ENCODE measurements at places on chromosomes 3 and 15.
A peak's percentile ranks its signal among the peaks of the same experiment; 100 is the strongest.

DNA sequence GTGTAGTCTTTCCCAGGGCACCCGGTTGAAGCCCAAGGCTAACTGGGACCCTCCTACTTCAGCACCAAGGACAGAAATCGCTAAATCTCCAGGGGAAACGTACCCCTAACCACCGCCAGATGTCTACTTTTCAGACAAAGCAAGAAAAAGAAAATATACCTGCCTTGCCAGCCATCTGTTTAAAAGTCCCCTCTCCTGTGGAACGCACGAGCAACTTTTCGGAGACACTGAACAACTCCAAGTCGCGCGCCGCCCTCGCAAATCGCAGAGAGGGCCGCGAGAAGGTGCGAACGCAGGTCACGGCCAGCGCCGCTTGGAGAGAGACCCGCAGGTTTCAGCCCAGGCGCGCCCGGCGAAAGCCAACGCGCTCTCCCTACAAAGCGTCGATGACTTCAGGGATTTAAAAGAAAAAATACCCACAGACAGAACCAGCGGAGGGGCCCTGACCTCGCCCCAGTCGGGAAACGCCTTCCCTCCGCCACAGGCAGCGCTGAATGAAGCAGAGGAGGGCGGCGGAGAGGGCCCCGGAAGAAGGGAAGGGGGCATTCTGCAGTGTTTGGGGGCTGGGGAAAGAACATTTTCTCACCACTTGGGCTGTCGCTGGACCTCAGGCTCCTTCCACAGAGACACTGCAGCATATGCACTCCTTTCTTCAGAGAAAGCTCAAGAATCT, 213.1 kb downstream of the FGF12 start:
- DNase-seq, result peak; percentile 3

- DNase-seq, result peak; percentile 48
These were observed 66.0 kb downstream of the MYO1E start for GRCh38 chr15:59306520-59307164.

DNA sequence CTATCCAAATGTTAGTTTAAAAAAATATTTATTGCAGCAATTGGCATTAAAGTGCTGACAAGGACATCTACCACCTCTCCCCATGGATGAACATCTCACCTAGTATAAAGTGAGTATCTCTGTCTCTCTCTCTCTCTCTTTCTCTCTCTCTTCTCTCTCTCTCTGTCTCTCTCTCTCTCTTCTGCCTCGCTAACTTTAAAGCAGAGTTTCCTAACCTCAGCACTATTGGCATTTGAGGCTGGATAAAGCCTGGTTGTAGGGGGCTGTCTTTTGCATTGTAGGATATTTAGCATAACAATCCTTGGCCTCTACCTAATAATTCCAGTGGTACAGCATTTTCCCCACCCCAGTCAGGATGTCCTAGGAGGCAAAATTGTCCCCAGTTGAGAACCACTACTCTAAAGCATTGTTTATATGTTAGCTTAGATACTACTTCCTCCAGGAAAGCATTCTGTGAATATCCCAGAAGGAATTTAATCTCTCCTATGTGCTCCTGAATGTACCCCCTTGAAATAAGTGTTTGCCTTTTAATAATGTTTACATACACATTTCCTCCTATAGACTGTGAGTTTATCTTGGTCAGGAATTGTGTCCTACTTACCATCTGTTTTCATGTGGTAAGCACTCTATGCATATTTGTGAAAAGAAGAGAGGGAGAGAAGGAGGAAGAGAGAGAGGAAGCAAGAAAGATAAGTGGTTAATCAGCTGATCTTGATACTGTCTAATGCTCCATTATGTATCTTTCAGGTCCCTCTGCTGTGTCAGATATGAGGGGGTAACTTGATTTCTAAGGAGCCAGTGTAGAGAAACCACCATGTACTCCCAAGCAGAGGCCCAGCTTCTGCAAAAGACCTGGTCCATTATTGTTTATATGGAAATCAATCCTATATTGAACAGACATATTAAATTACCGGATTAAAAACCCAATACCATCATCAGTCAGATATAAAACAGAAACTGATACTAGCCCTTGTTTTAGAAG, 346.6 kb downstream of the RBMS3 start:
- no peak for DNase-seq

DNA sequence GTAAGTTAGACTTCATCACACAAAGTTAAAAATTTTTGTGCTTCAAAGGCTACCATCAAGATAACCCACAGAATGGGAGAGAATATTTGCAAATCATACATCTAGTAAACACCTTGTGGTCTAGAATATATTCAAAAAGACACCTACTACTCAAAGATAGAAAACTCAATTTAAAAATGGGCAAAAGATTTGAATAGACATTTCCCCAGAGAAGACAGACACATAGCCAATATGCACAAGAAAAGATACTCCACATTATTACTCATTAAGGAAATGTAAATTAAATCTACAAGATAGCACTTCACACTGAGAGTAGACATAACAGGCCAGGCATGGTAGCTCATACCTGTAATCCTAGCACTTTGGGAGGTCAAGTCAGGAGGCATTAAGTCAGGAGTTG, 87.8 kb upstream of the MANF start:
- DNase-seq, result no peak

- no peak for DNase-seq
These were observed 66.1 kb upstream of the MYZAP start for GRCh38 chr15:57525581-57525980.

DNA sequence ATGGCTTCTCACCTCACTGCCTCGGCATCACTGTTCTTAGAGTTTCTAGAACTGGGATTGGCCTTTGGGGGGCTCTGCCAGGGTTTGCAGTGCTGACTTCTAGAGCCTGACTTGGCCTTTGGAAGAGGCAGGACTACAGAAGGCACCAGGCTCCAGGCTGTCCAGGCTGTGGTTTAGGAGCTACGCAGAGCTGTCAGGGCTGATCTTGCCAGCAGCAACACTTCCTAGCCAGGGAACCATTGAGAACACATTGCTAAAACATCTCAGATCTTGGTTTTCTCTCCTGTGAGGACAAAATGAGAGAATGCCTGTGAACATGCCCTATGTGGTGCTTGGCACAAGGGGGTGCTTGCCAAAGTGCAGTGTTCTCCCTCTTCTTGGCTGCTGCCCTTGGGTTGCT, 34.6 kb upstream of the APEH start:
- DNase-seq, result no peak

Measured in mammary epithelial cell (primary cell).